ENCODE measurements at places on chromosomes 2 and 18.

GRCh38 chr2:56531668-56532420, 348.1 kb downstream of the CCDC85A start:
- no peak for DNase-seq

DNA sequence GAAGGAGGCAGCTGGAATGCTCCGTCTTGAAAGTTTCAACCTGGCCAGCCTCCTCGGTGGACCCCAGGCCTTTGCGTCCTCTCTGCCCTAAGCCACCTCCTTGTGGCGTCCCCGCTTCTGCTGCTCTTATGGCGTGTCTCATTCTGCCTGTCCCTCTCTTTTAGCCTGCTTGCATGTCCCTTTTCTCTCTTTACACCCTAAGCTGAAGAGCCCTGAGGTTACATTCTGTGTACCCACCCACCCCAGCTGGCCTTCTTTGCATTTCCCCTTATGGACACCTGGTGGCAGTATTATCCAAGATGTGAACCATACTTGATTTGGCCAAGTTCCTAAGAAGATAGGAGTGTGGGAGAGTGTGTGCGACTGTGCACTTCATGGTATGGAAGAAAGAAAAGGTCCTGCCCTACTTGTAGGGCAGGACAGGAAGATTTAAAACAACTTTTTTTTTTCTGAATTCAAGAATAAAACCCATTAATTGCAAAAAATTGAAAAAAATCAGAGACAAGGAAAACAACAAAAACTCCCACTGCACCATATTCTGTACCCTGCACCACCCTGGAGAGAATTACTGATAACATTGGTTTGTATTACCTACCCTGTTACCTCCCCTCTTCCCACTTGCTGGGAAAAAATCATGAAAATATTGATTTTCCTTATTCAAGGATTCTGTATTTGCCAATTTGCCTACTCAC, 77.4 kb downstream of the DYSF start:
- DNase-seq = no peak

DNA sequence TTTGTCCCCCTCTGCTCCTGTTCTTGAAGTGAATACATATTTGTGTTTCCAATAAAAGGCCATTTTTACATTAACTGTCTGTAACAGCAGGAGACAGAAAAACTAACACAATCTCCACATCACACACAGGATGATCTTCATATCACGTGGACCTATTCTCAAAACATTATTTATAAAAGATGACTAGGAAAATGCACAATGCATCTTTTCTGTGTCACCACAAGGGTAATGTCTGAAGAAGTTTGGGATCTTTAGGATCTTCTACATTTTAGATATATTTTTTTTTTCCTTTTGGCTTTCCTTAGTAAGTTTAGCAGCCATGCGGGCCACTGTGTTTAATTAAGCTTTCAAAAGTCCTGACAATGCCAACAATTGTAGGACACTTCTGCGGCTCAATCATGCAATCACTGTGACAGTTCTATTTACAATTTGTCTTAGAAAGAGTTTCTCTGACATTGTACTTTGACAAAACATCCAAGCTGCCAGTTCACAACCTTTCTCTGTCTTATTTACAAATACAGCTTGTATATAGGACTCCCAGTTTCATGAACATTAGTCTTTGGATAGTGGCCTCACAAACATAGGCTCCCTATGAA, 12.3 kb downstream of the BCL11A start:
- no peak for DNase-seq

DNA sequence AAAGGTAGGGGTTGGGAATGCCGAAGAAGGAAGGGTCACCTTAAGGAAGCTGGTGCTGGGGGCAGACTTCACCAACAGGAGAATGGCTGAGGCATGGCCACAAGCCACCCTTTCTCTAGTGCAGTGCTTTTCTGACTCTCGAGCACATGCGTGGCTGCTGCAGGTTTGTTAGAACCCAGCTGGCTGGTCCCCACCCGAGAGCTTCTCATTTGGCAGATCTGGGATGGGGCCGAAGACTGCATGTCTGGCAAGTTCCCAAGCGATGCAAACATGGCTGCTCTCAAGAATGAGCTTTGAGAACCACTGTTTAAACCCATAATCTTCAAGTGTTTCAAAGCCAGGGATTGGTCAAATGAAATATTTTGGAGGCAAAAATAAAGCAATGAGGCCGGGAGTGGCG, 63.2 kb downstream of the LONRF2 start:
- DNase-seq = no peak
